ENCODE measurements at places on chromosomes 16 and 17.
A peak's percentile ranks its signal among the peaks of the same experiment; 100 is the strongest.

GRCh38 chr16:9072806-9073341 is 18.6 kb upstream of the HAPSTR1 start:
- no peak for DNase-seq

DNA sequence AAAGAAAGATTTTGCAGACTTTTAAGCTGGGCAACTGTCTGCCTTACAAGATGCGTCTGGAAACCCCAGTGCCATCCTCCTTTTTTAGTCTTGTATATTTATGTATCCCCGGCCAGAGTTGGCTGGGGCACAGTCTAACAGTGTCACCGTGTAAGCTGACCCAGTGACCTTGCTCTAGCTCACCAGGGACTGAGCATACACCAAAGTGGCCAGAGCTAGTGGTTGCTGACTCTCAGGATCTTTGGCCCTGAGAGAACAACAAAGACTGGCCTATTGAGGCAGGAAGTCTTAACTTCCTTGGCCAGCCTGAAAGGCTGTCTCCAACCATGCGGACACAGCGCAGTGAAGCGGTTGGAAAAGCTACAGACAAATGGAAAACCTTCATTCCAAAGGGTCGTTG is 745.2 kb downstream of the WWOX start:
- DNase-seq, result no peak

GRCh38 chr17:63842173-63842539 is 329 bp downstream of the SMARCD2 start:
- DNase-seq, result peak; percentile 27

GRCh38 chr16:28078261-28078660 is 14.7 kb upstream of the GSG1L start:
- DNase-seq, result no peak

- DNase-seq, result no peak
Observed at GRCh38 chr16:89864527-89864820, 8.9 kb upstream of the TCF25 start.

GRCh38 chr17:83080858-83081683 is 1.7 kb downstream of the METRNL start:
- DNase-seq, result peak; percentile 48

DNA sequence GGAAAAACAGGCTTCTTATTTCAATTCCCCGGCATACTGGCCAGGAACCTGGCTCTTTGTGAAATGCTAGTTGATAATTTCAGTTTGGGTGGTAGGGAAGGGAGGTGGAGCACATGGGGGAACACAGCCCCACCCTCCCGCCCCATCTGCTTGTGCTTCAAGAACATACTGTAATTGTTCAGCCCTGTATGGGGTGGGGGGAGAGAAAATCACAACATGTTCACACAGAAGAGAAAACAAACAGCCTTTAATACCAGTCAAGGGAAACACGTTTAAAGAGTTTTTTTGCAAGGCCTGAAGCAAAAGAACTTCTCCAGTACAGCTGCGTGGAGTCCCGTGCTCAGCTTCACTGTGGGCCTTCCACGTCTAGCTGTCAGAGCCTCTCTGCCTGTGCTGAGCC is 59.7 kb downstream of the SHISA6 start:
- DNase-seq, result no peak

All from stimulated activated CD8-positive, alpha-beta memory T cell treated with anti-CD3 and anti-CD28 coated beads, Interleukin-12 subunit alpha, Interleukin-12 subunit beta, amount 100 ng/mL, for 4 hours (primary cell).